ENCODE measurements at places on chromosomes 6 and 20. TPM values are rescaled to one million over a fixed set of nuclear protein-coding genes. Genes with fewer than 3 reads are reported as not detected.

EYA4 gene
- total RNA-seq = 34.6 TPM

VSX1 gene
- total RNA-seq = not detected

ABRACL gene
- total RNA-seq = 33.6 TPM

HAO1 gene
- 0.08 TPM for total RNA-seq

RFX6 gene
- total RNA-seq = not detected

CLPSL2 gene
- not detected for total RNA-seq

TFEB gene
- 3.3 TPM for total RNA-seq

SLC17A3 gene
- total RNA-seq = not detected

All from A375 (cell line).